ENCODE measurements at places on chromosomes 7 and 10. TPM values are rescaled to one million over a fixed set of nuclear protein-coding genes. Genes with fewer than 3 reads are reported as not detected.

GRCh38 chr10:59607970-59608369 lies 101.7 kb downstream of the SLC16A9 start:
- DNase-seq, result no peak

- no peak for DNase-seq
Measured at GRCh38 chr10:69364232-69364940, 52.3 kb downstream of the TACR2 start.

GRCh38 chr10:4648999-4649398 lies 177.0 kb upstream of the AKR1E2 start:
- DNase-seq, result no peak

- no peak for DNase-seq
Measured at GRCh38 chr7:28754447-28754846, 203.7 kb downstream of the TRIL start.

- DNase-seq, result no peak
Measured at GRCh38 chr10:30445711-30446110, 11.7 kb downstream of the MAP3K8 start.

GRCh38 chr10:58919927-58920654 lies 256.4 kb upstream of the PHYHIPL start:
- no peak for DNase-seq

DNA sequence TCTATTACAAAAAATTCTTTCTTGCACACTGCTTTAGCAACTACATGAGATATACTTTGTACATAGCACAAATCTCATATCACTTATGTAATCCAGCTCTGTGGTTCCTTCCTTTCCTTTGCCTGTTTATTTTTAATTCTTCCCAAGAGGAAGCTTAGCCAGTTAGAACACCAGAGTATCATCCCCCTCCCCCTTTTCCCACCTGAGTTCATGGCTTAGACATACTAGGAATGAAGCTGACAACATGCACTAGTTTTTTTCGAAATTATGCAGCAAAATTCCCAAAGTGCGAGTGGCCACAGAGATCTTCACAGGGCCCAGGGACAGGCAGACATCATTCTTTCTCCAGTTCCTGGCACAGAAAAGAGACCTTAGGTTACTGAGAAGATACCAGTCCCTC lies 17.8 kb downstream of the CAV1 start:
- DNase-seq, result no peak

DNA sequence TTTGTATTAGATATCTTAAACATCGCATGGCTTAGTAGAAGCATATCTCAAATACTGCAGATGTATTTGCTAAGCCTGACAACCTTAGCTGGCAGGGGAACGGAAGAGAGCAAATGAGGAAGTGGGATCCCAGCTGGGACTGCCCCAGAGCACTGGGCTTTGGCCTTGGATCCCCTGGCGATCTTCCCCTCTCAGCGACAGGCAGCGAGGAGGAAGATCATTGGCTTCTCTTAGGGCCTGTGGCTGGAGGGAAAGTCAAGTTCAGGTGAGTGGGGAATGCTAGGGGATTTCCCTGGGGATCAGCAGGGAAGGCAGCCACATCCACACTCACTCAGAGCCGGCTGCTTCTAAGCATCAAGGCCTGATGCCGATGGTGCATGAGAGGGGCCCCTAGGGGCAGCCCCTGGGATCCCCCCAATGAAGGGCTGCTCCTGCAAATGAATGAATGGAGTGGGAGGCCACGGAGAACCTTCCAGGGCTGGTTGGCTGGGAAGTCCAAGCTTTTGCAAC lies 42.0 kb downstream of the LYZL2 start:
- DNase-seq, result peak; percentile 51

DNA sequence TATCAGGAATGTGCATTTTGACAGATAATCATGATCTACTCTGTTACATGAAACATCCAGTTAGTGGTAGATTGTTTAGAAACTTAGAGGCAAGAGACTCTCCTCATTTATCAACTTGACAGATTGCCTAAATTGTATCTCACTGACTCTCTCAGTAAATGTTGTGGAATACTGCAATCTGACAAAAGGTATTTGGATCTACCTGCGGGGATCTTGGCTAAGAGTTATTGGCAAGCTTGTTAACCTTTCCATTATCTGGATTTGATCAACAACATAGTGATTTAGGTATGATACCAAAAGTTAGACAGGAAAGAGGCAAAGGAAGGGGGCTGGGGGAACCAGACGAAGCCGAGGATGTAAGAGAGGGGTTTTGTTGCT lies 2.0 kb downstream of the VSTM2A start:
- no peak for DNase-seq

GRCh38 chr7:29977886-29978651 lies 11.5 kb downstream of the SCRN1 start:
- no peak for DNase-seq

- DNase-seq, result no peak
Measured at GRCh38 chr10:119219871-119220270, 12.5 kb downstream of the GRK5 start.

GRCh38 chr7:117993377-117994003 lies 120.2 kb upstream of the CTTNBP2 start:
- no peak for DNase-seq

DNA sequence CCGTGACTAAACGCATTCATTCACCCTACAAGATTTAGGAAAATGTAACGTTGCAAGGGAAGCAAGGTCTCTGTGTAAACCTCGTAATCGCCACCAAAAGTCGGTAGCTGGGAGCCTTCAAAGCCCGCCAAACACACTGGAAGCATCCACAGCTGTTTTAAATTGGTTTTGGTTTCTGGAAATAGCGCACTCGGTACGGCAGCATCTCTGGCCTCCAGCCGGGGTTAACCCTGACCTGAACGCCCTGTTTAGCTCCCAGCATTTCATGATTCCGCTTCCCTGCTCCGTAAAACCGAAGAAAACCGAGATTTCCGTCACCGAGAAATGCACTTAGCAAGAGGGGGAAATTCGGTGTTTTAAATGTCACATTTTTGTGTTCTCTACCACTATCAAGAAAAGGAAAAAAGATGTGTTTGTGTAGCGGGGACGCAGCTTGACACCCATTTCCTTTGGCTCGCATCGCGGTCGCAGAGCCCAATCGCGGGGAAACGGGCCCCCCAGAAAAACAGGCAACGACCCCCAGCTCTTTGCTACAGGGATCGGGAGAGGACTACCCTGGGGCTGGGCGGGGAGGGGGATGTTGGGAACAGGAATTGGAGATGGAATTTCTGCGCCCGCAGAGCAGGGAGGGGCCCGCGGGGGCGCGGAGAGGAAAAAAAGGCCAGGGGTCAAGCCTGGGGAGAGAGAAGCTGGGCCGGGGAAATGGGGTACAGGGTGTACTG lies 646 bp downstream of the SGCE start:
- DNase-seq, result no peak

DNA sequence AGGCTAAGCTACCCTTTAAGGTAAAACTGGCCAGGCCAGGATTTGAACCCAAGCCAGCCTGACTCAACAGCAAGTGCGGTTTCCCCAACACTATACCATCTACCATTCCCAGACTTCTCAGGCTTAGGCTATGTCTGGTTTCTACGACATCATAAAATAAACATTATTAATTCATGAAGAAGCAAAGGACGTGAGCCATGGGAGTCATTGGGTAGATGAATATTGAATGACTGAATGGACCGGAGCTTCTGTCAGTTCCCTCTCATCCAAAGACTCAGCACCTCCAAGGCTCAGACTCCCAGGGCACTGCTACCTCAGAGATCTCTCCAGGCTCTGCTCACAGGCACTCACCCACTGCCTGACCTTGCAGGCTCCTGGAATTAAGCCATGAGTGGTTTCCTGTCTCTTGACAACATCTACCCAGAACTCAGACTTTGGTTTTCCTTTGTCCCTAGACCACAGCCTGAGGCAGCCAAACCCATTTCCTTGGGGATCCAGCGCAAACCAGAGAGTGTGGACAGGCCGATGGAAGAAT lies 64.6 kb upstream of the STEAP1B start:
- DNase-seq, result no peak

- DNase-seq, result no peak
Measured at GRCh38 chr7:100974021-100974420, 4.7 kb downstream of the MUC12 start.

GRCh38 chr10:123945325-123945920 lies 53.8 kb upstream of the CPXM2 start:
- DNase-seq, result no peak

- no peak for DNase-seq
Measured at GRCh38 chr7:53947732-53948131, 594.4 kb upstream of the VSTM2A start.

CRTAC1 gene
- 1.3 TPM for total RNA-seq

INMT gene
- 44.0 TPM for total RNA-seq

COL26A1 gene
- total RNA-seq, result not detected

TAC1 gene
- 1.5 TPM for total RNA-seq

VSTM2A gene
- total RNA-seq, result not detected

FOXI2 gene
- total RNA-seq, result not detected

RBP3 gene
- total RNA-seq, result not detected

AGR2 gene
- 0.29 TPM for total RNA-seq

PCGF5 gene
- 38.6 TPM for total RNA-seq

TSPAN15 gene
- 109 TPM for total RNA-seq

AKR1D1 gene
- not detected for total RNA-seq

PSMC2 gene
- total RNA-seq, result 127 TPM

MMP21 gene
- 0.29 TPM for total RNA-seq

Data from mesenteric fat pad (tissue), 1 donor.